AG08396 (cell line): ENCODE measurements at places on chromosomes 12 and 14.

DNA sequence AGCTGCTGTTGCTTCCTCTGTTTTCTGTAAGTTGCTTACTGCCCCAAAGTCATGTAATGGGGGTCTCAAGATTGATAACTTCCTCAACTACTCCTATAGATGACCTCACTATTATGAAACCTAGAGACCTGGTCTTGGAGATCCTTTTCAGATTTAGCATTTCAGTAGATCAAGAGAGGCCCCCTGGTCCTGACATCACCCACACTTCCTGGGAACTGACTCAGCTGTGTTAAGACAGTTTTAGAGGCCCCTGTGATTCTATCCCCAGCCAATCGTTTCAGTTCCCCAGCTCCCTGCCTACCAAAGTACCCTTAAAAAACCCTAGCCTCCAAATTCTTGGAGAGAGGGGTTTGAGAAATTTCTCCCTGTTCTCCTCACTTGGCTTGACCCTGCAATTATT, 9.2 kb upstream of the ARG2 start:
- DNase-seq, result no peak

GRCh38 chr14:92657457-92658142, 90.8 kb downstream of the LGMN start:
- no peak for DNase-seq

DNA sequence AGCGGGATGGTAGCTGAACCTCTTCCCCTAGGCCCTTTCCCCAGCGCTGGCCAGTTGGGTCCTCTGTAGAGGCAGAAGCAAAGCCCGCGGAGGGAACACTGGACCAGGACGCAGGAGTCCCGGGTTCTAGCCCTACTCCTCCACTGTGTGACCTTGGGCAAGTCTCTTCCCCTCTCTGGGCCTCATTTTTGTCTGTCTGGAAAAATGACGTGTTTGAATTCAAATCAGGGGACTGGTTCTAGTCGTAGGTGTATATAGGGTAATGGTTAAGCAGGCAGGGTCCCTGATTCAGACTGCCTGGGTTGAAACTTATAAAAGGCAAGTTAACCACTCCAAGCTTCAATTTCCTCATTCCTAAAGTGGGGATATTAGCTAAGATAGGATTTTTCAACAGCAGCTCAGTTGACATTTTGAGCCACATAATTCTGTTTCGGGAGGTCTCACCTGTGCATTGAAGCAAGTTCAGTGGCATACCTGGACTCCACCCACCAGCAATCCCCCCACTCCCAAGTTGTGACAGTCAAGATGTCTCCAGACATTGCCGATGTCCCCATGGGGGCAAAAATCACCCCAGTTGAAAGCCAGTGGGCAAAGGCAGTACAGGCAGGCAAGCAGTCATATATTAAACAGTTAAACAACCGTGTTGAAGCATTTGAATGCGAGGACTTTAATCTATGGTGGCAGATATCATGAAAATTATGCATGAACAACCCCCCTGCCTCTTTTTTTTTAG, 899 bp downstream of the TPCN1 start:
- DNase-seq, result no peak

GRCh38 chr14:46057799-46058198, 593.8 kb downstream of the RPL10L start:
- no peak for DNase-seq

DNA sequence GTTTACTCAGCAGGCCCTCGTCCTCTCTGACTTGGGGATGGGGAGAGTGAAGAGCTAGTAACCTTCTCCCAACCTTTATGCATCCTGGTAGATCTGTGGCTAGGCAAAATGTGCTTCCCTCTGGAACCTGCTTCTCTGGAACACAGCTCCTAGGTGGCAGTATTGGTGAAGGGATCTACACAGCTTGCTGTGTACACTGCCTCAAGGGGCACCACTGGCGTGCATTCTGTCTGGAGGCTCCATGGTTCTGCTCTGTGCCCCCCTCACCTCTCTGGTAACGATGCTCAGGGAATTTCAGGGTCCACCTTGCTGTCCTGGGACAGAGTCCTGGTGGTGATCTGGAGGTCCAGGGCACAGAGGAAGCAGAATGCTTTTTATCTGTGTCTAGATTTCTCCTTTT, 43.5 kb upstream of the KCNA5 start:
- no peak for DNase-seq

GRCh38 chr14:105465209-105466031, 9.2 kb upstream of the CRIP2 start:
- DNase-seq, result peak; percentile 70

- DNase-seq, result no peak
Measured at GRCh38 chr12:47120736-47121135, 41.0 kb upstream of the AMIGO2 start.
